Activated naive CD8-positive, alpha-beta T cell treated with anti-CD3 and anti-CD28 coated beads, Interleukin-2, amount 10 ng/mL, durations not matched to agents 7 days and 5 days (primary cell): ENCODE measurements at places on chromosomes 16 and 17.
A peak's percentile ranks its signal among the peaks of the same experiment; 100 is the strongest.

GRCh38 chr17:31517524-31517923, 126.0 kb downstream of the RAB11FIP4 start:
- DNase-seq: no peak
- peaks cover 5% of the 10 kb centered on the region for H3K36me3 ChIP-seq
- no peak overlapping the region for H3K4me3 ChIP-seq

GRCh38 chr16:74611721-74612120, 4.8 kb upstream of the GLG1 start:
- DNase-seq: no peak
- peaks cover 18% of the 10 kb centered on the region for H3K36me3 ChIP-seq
- no peak overlapping the region for H3K27ac ChIP-seq
- peaks cover 19% of the 10 kb centered on the region for H3K4me1 ChIP-seq
- H3K27me3 ChIP-seq: no peaks in the 10 kb centered on the region
- H3K4me3 ChIP-seq: no peak overlapping the region

- no peaks in the 10 kb centered on the region for H3K4me1 ChIP-seq
- H3K27ac ChIP-seq: no peak overlapping the region
- H3K4me3 ChIP-seq: no peak overlapping the region
- H3K36me3 ChIP-seq: no peaks in the 10 kb centered on the region
- no peaks in the 10 kb centered on the region for H3K27me3 ChIP-seq
These were observed 279.5 kb upstream of the MYOCD start for GRCh38 chr17:12386225-12386624.

DNA sequence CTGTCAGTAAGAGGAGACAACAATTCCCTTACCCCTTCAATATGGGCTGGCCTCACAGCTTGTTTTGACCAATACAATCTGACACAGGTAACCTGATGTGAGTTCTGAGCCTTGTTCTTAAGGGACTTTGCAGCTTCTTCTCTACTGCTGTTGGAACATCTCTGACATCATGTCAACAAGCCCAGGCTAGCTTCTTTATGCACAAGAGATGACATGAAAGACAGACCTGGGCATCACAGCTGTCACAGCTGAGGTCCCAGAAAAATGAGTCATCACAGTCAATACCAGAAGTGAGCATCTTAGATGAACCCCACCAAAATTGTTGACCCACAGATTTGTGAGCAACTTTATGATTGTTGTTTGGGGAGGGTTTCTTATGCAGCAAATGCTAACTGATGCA, 431.7 kb upstream of the PSMD7 start:
- no peak for DNase-seq
- H3K4me1 ChIP-seq: no peaks in the 10 kb centered on the region
- no peak overlapping the region for H3K27ac ChIP-seq
- H3K27me3 ChIP-seq: no peaks in the 10 kb centered on the region
- H3K36me3 ChIP-seq: no peaks in the 10 kb centered on the region

DNA sequence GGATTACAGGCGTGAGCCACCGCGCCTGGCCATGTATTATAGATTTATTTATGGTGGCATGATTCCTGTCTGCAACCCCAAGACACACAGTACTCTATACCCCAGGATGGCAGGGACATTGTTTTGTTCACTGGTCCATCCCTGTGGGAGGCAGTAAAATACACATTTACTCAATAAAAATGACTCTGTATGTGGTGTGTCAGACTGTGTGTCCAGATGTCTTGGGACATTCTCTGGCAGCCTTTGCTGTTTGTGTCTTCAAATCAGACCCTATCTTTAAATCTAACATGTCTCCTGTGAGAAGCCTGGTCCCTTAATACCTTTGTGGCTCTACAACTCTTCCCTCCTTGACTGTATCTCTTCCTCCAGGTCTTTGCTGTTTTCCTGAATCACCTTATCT, 1.7 kb upstream of the COASY start:
- no peak overlapping the region for H3K27ac ChIP-seq
- no peak for DNase-seq
- peaks cover 4% of the 10 kb centered on the region for H3K36me3 ChIP-seq
- H3K27me3 ChIP-seq: no peaks in the 10 kb centered on the region
- peaks cover 33% of the 10 kb centered on the region for H3K4me1 ChIP-seq

DNA sequence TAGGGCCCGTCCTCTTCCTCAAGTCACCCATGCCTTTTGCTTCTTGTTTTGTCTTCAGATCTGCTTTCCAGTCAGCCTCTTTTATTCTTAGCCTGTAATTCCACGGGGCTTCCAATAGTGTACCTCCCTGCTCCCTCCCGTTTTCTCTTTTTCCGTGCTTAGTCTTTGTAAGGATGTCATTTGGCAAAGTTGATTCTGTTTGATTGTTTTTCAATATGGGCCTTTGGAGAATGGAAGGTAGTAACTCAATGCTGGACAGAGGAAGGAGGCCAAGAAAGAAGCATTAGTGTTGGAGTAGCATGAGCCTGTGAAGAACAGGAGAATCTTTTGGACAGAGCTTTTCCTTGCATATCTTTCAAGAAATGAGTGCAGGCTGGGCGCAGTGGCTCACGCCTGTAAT, 6.5 kb downstream of the WWP2 start:
- no peak overlapping the region for H3K4me3 ChIP-seq
- H3K27ac ChIP-seq: no peak overlapping the region
- H3K36me3 ChIP-seq: peaks cover 12% of the 10 kb centered on the region
- H3K4me1 ChIP-seq: peaks cover 16% of the 10 kb centered on the region
- DNase-seq: no peak

DNA sequence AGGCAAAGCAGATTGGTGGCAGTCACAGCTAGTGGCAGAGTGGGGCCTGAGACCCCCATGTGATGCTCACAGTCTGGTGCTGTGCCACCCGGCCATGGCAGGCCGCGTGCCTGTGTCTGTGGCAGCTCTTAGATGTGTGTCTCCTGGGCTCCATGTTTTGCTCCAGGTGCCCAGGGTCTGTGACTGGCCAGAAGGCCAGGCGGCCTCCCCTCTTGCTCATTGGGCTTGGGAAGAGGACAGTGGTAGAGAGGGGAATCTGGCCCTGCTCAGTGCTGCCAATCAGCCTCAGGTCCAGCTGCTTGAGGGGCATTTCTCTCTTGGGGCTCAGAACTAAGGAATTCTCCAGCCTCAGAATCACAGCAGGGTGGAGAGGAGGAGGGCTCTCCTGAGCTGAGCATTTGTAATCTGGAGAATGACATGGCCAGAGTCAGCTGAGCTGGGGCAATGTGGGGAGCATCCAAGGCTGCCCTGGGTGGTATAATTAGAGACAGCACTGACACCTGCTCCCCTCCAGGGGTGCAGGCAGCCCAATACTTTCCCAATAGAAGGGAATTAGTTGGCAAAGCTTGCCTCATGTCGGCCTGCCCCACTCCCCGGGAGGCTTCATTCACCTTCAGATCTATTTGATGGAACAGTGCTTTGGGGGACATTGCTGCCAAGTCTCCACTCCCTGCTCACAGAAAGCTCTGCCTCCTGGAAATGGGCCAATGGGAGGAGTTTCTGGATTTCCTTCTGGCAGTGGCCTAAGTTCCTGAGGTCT, 2.7 kb upstream of the LASP1NB start:
- DNase-seq: no peak
- peaks cover 15% of the 10 kb centered on the region for H3K36me3 ChIP-seq
- peaks cover 38% of the 10 kb centered on the region for H3K4me1 ChIP-seq
- peak overlapping the region; percentile 58 for H3K27ac ChIP-seq
- H3K27me3 ChIP-seq: no peaks in the 10 kb centered on the region

- peaks cover 25% of the 10 kb centered on the region for H3K27me3 ChIP-seq
- H3K27ac ChIP-seq: peak overlapping the region; percentile 92
- H3K36me3 ChIP-seq: peaks cover 8% of the 10 kb centered on the region
- peak; percentile 70 for DNase-seq
- peaks cover 34% of the 10 kb centered on the region for H3K4me1 ChIP-seq
These were observed 3.3 kb downstream of the HOXB2 start for GRCh38 chr17:48541577-48542113.

DNA sequence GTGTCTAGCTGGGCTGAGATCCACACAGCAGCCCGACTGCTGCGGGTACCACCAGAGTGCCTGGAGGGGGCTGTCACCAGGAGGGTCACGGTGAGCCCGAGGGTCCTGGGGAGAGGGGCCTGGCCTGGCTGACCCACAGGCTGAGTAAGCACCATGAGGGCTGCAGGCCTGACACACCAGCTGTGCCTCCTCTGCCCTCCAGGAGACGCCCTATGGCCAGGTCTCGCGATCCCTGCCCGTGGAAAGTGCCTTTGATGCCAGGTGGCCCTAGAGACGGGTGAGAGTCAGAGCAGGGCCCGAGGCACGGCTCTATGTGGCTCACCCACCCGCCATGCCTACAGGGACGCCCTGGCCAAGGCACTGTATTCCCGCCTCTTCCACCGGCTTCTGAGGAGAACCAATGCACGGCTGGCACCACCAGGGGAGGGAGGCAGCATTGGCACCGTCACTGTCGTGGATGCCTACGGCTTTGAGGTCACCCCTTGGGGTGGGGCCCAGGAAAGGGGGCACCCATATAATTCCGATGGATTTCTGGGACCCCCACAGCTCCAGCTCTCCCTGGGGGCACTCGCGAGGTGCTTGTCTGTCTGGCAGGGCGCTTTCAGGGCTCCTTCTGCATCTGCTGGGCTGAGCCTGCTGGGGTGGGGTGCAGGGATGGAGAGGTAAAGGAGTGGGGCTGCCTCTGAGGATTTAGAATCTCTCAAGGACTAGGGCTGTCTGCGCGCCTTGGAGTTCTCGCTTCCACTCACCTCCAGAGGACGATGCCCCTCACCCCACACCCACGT, 7.1 kb downstream of the MYO15B start:
- H3K4me1 ChIP-seq: peaks cover 3% of the 10 kb centered on the region
- H3K4me3 ChIP-seq: no peak overlapping the region
- H3K27me3 ChIP-seq: no peaks in the 10 kb centered on the region
- DNase-seq: no peak
- H3K36me3 ChIP-seq: no peaks in the 10 kb centered on the region
- no peak overlapping the region for H3K27ac ChIP-seq

GRCh38 chr17:9044772-9045463, 23.6 kb downstream of the NTN1 start:
- no peak overlapping the region for H3K27ac ChIP-seq
- peaks cover 23% of the 10 kb centered on the region for H3K27me3 ChIP-seq
- H3K36me3 ChIP-seq: no peaks in the 10 kb centered on the region

GRCh38 chr17:73650140-73650539, 5.9 kb upstream of the SDK2 start:
- peaks cover 25% of the 10 kb centered on the region for H3K27me3 ChIP-seq
- peaks cover 8% of the 10 kb centered on the region for H3K36me3 ChIP-seq
- H3K27ac ChIP-seq: no peak overlapping the region
- no peak for DNase-seq

DNA sequence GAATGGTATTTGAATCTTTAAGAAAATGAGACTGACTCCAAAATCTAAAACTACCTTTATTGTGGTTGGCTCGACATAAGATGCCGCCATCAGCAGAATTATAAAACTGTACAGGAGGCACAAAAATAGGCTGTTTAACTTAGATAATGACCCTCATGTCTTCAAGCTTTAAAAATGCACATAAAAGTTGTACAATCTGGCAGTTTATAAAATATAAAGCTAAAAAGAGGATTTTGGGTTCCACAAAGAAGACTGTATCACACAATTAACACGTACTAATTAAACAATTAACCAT, 18.6 kb upstream of the ICAM2 start:
- no peak overlapping the region for H3K4me3 ChIP-seq
- no peak overlapping the region for H3K27ac ChIP-seq
- no peaks in the 10 kb centered on the region for H3K4me1 ChIP-seq
- no peaks in the 10 kb centered on the region for H3K27me3 ChIP-seq

- DNase-seq: no peak
- no peak overlapping the region for H3K27ac ChIP-seq
- H3K4me1 ChIP-seq: no peaks in the 10 kb centered on the region
- no peak overlapping the region for H3K4me3 ChIP-seq
- H3K27me3 ChIP-seq: no peaks in the 10 kb centered on the region
These were observed 39.8 kb downstream of the TNFRSF13B start for GRCh38 chr17:16932156-16932555.

DNA sequence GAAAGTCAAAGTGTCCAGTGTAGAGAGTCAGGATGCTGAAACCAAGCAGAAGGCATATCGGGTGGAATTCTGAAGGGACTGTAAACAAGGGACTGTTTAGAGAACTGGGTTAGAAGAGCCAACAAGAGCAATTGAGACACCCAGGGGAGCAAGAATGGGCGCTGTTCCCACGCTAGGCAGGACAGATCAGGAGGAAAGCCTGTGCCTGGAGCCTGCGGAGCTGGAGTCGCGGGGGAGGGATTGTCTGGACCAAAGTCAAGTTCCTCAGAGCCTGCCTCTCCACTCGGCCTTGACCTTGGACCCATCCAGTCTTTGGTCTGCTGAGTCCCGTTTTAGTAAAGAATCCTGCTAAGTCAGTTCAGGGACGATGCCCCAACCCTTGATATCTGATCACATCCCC, 14.7 kb upstream of the KLHL36 start:
- H3K4me1 ChIP-seq: peaks cover 38% of the 10 kb centered on the region
- H3K4me3 ChIP-seq: no peak overlapping the region
- peaks cover 29% of the 10 kb centered on the region for H3K27me3 ChIP-seq
- H3K36me3 ChIP-seq: peaks cover under 1% of the 10 kb centered on the region
- no peak for DNase-seq

DNA sequence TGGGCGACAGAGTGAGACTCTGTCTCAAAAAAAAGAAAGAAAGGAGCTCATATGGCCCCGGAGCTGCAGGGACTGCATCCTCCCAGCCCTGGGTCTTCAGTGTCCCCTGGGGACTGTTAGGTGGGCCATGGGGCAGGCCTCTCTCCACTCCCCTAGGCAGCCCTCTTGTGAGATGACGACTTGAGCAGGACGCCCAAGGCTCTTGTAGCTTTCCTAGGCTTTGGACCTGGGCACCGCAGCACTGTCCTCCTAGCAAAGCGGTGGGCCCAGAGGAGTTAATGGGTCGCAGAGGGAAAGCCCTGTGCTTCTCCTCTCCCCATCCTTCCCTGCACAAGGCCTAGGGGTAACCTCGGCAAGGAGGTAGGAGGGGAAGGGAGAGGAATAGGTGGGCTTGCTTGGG, 202.2 kb downstream of the NTN1 start:
- DNase-seq: no peak
- H3K27me3 ChIP-seq: no peaks in the 10 kb centered on the region
- H3K27ac ChIP-seq: no peak overlapping the region
- H3K4me3 ChIP-seq: no peak overlapping the region
- H3K36me3 ChIP-seq: no peaks in the 10 kb centered on the region

GRCh38 chr16:49462362-49462988, 88.9 kb downstream of the C16orf78 start:
- no peak for DNase-seq
- H3K4me3 ChIP-seq: peak overlapping the region; percentile 64
- H3K36me3 ChIP-seq: peaks cover 3% of the 10 kb centered on the region
- peaks cover 31% of the 10 kb centered on the region for H3K4me1 ChIP-seq

DNA sequence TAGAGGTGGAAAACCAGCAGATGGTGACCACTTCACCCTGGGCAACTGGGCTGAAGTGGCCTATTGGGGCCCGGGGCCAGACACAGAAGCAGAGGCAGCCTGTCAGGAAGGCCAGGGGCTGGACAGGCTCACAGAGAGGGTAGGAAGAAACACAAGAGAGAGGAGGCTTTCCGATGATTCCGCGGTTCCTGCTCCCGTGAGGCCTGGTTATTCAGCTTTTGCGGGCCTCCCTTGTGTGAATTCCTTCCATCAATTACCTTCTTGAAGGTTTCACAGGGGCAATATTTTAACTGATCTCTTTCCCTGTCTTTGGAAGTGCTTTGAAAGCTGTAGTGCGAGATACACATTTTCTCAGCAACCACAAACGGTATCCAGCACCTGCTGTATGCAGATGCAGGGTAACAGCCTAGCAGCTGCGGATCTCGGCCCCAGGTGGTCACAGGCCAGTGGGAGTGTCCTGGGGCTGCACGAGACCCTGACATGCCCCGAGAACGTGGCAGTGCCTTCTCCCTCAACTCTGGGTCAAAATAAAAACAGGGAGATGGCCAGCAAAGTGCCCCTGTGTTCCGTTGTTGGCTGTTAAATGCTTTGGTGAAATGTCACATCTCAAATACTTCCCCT, 11.6 kb upstream of the CMIP start:
- H3K27ac ChIP-seq: no peak overlapping the region
- peaks cover 27% of the 10 kb centered on the region for H3K27me3 ChIP-seq
- H3K36me3 ChIP-seq: no peaks in the 10 kb centered on the region
